ENCODE measurements at places on chromosomes 11 and 22.

DNA sequence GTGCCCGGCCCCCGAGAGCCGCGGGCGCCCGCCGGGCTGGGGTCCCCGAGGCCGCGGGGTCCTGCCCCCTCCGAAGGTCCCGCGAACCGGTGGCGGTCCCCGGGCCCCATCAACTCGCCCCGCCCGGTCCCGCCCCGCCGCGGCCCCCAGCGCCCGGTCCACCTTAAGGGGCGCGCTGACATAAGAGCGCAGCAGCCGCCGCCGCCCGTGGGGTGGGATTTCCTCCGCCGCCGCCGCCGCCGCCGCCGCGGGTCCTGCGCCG lies at the start of gene ZDHHC8:
Gene ZDHHC8 (plus strand): TSS at position 208 of the 262 bp plus-strand sequence. CDS start 144 bp downstream, outside the sequence.
- DNase-seq: peak; percentile 24

DNA sequence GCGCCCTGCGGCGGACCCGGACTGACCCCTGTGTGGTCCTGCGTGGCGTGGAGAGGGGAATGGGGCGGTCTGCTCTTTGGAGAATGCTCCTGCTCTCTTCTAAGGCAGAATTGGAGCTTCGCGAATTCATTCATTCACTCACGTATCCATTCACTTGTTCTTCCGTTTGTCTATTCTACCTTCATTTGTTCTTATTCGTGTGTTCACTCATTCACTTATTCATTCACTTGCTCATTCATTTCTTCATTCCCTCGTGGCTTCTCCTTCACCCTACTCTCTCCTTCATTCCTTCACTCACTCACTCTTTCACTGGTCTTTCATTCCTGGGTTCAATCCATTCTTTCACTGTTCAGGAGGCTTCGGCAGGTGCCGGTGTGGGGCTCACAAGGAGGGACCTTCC lies 69.6 kb downstream of the WNT7B start:
- DNase-seq: no peak

DNA sequence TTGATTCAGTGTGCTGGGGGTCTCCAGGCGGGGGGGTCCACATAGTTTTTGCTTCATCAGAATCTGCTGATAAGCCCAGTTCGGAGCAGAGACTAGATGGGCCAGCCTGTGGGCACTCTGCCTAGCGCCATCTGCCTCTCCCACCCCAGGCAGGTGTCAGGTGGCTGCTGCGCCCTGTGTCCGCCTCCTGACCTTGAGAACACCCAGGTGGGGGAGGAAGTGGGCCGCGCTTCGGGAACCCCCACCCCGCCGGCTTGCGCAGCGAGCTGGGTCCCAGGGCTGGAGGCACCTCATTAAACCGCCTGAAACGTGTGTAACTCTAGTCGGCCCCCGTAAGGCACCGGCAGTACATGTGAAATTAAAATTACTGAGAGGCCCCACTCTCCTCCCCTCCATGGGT lies 113.6 kb downstream of the KCNQ1 start:
- DNase-seq: no peak

GRCh38 chr11:48106166-48106565 lies 110.4 kb upstream of the OR4B1 start:
- no peak for DNase-seq

- no peak for DNase-seq
These were observed 398.3 kb upstream of the SYN3 start for GRCh38 chr22:33456511-33456910.

DNA sequence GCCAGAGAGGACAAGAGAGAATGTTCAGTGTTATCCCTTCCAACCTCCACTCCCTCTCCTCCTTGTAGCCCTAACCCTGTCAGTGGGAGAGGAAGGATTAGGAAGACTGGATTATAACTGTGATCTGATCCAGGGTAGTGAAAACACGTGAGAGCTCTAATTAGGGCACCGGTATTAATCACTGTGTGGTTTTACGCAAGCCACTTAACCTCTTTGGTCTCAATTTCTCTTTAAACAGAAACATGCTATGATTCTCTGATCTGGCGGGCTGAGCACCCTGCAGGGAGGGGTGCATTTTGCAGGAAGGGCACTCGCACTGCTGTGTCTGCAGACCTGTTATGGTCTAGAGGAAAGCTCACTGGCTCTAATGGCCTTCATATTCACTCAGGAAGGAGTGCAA lies 11.5 kb downstream of the RPL27A start:
- DNase-seq: no peak

Measured in effector memory CD4-positive, alpha-beta T cell (primary cell).